GM23248 (cell line): ENCODE measurements at places on chromosomes 1 and 21. TPM values are rescaled to one million over a fixed set of nuclear protein-coding genes. Genes with fewer than 3 reads are reported as not detected.

The MYBPH gene
- total RNA-seq = 0.11 and 1.4 TPM in 2 replicates

The IGSF3 gene
- 0.22 and 0.51 TPM in 2 replicates for total RNA-seq

The PCAT6 gene
- not detected in 2 replicates for total RNA-seq

The DNALI1 gene
- 0.32 and 0.63 TPM in 2 replicates for total RNA-seq

The OR1C1 gene
- not detected in 2 replicates for total RNA-seq

GRCh38 chr1:65512383-65512782 is 91.9 kb downstream of the LEPR start:
- no peaks in the 10 kb centered on the region for H3K27me3 ChIP-seq
- no peaks in the 10 kb centered on the region for H3K36me3 ChIP-seq
- peaks cover 38% of the 10 kb centered on the region for H3K4me1 ChIP-seq

GRCh38 chr1:18639368-18640055 is 8.9 kb downstream of the PAX7 start:
- no peak for DNase-seq
- H3K36me3 ChIP-seq = no peaks in the 10 kb centered on the region

DNA sequence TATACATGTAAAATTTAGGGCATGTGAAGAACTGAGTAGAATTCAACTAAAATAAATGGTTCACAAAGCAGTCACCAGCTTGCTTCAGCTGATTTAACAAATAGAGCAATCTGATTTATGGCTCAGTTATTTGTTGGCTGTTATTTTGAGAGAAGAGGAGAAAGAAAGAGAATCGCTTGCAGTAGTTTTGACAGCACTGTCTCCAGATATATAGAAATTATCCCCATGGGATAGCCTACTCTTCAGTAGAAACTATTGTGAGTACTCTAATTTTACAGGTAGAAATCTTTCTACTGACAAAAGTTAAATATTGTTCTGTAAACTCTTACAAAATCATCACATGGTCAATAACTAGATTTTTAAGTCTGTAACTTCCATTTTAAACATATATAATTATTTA is 1098.2 kb downstream of the MRPL39 start:
- H3K27ac ChIP-seq = no peak overlapping the region
- DNase-seq = no peak
- H3K27me3 ChIP-seq = no peaks in the 10 kb centered on the region
- H3K4me1 ChIP-seq = no peaks in the 10 kb centered on the region
- no peaks in the 10 kb centered on the region for H3K36me3 ChIP-seq

DNA sequence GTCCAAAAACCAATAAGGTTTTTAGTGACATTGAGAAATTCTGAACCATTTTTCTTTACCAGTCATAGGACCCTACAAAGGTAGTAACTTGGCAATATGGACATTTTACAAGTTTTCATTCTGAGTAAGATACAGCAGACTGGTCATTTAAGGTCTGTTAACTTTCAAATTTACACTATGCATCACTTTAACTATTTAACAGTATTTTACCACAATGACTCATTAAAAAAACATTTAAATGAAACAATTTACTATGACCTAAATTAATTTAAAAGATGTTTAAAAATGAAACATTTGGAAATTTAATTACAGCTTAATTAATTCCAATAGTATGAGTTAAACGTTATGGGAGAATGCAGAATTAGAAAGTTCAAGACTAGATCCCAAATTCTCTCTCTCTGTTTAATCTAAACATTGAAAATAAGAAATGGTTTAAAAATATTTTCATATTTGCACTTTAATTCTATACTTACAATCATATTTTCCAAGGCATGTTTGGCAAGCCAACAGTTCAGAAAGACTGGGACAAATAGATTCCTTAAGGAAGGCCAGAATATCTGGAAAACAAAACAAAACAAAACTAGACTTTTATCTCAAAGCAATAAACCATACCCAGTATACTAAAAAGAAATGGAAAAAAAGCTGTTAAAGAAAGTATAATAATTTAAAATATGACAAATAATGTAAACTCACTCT is 140.9 kb downstream of the KCNT2 start:
- H3K27ac ChIP-seq = peak overlapping the region; percentile 68
- peak overlapping the region; percentile 22; the same call in 1 of the 2 replicates for H3K4me3 ChIP-seq
- peak; percentile 41 for DNase-seq
- H3K4me1 ChIP-seq = peaks cover 38% of the 10 kb centered on the region

DNA sequence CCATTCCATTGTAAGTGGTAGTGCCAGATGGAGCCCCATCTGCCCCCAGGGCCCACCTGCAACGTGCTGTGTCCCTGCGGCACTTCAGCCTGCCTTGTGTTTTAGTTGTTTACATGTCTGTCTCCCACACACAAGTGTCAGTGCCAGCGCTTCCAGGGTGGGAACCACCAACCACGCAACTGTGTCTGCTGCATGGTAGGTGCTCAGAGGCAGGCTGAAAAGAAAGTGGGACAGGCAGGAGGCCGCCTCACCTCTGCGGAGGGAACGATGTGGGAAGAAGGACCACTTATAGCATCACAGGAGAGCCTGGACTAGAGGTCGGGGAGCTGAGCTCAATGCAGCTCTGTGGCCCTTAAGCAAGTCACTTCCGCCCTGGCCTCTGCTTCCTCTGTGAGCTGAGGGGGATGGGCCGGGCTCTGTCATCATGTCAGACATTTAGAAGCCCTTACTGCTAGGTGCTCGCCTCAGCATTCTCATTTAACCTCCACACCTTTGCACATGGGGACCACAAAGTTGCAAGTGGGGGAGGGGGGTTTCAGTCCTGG is 17.9 kb downstream of the SLC9A1 start:
- DNase-seq = peak; percentile 43
- peaks cover 13% of the 10 kb centered on the region for H3K4me1 ChIP-seq
- H3K4me3 ChIP-seq = no peak overlapping the region
- no peaks in the 10 kb centered on the region for H3K27me3 ChIP-seq
- H3K36me3 ChIP-seq = no peaks in the 10 kb centered on the region

- no peaks in the 10 kb centered on the region; the same call in 1 of the 2 replicates for H3K27me3 ChIP-seq
- H3K27ac ChIP-seq = no peak overlapping the region
- no peaks in the 10 kb centered on the region for H3K36me3 ChIP-seq
- no peak overlapping the region for H3K4me3 ChIP-seq
Observed at GRCh38 chr1:41317361-41317760, 43.9 kb upstream of the FOXO6 start.

DNA sequence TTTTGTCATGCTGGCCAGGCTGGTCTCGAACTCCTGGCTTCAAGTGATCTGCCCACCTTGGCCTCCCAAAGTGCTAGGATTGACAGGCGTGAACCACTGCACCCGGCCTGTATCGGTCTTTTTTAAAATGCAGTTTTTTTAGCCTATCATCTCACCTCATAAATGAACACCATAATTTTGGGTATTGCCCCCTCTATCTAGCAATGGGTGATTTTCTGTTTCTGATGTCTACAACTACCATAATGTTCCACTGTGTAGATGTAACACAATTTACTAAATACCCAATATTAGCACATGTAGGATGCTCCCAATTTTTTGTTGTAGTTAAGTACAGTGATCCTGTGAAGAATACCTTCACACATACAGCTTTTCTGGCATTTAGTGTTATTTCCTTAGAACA is 2.0 kb upstream of the CAMTA1 start:
- H3K4me3 ChIP-seq = peak overlapping the region; percentile 89
- H3K36me3 ChIP-seq = no peaks in the 10 kb centered on the region
- no peaks in the 10 kb centered on the region; the same call in 1 of the 2 replicates for H3K27me3 ChIP-seq
- DNase-seq = no peak
- peak overlapping the region; percentile 95 for H3K27ac ChIP-seq
